ENCODE measurements at places on chromosomes 11 and 22. TPM values are rescaled to one million over a fixed set of nuclear protein-coding genes. Genes with fewer than 3 reads are reported as not detected.

The TNRC6B gene
- total RNA-seq: 52.2 TPM

The MAPK1 gene
- 139 TPM for total RNA-seq

The HORMAD2 gene
- total RNA-seq: not detected

The SPON1 gene
- total RNA-seq: not detected

The TUB gene
- 0.76 TPM for total RNA-seq

Data from A673 (cell line).